ENCODE measurements at places on chromosomes 1 and 21.
A peak's percentile ranks its signal among the peaks of the same experiment; 100 is the strongest.

DNA sequence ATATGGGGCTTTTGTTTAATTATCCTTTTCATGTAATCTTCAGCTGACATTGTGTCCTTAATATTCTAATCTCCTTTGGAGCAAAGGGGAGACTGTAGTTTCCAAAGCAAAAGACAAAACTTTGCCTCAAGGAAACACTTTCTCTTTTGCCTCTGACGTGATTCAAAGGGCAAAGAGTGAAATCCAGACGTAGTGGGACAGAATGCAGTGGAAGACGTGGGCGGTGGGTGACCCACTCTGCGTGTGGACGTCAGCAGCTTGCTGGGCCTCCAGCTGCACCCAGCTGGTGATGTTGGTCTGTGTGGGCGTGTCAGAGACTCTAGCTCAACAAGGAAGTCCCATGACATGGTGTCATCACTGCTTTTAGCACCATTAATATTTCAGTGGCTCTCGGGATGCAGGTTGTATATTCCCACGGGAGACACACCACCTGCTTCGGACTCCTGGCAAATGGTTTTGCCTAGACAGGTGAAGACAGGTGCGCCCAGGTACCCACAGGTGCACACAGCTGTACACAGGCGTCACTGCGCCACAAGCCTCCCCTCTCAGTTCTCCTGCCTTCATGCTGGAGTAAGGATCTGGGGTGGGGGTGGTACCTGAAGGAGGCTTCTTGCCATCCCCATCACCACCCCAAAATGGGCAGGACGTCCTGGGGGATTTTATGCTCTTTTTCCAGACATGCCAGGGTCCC is 292.1 kb upstream of the VAMP3 start:
- DNase-seq = no peak

DNA sequence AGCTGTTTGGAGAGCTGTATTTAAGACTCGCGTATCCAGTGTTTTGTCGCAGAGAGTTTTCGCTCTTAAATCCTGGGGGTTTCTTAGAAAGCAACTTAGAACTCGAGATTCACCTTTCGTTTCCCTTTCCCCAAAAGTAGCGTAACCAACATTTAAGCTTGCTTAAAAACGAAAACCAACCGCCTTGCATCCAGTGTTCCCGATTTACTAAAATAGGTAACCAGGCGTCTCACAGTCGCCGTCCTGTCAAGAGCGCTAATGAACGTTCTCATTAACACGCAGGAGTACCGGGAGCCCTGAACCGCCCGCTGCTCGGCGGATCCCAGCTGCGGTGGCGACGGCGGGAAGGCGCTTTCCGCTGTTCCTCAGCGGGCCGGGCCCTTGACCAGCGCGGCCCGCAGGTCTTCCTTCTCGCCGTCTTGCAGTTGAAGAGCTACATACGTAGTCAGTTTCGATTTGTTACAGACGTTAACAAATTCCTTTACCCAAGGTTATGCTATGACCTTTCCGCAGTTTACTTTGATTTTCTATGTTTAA is 1.9 kb downstream of the OLIG1 start:
- DNase-seq = no peak

- DNase-seq = peak; percentile 84
Measured at GRCh38 chr1:225653463-225654276, 747 bp upstream of the ENAH start.

DNA sequence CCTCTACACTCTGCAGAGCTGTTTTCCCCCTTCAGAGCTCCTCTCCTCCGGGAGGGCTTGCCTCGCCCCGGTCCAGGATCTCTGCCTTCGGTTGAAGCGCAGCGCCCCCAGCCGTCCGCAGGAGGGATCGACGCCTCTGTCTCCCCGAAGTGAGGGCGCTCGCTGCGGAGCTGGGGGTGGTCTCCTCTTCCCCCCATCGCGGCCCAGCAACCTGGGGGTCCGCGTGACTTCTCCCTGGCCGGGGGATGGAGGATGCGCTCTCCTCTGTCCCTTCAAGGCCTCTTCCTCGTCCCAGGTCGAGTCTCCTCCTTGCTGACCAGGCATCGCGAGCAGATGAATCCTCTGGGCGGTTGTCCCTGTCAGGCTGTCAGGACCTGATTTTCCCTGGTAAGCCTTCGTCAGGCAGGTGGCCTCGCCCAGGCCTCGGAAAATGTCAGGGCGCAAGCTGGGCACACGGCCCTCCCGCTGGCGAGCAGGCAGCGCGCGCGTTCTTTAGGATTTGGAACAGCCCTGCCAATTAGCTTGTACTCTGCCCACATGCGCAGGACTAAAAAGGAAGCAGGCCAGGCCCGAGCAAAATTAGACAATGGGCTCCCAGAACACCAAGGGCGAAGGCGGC is 90.5 kb downstream of the EDEM3 start:
- peak; percentile 89 for DNase-seq

- peak; percentile 68 for DNase-seq
Measured at GRCh38 chr1:154760469-154760933, 109.6 kb downstream of the KCNN3 start.

DNA sequence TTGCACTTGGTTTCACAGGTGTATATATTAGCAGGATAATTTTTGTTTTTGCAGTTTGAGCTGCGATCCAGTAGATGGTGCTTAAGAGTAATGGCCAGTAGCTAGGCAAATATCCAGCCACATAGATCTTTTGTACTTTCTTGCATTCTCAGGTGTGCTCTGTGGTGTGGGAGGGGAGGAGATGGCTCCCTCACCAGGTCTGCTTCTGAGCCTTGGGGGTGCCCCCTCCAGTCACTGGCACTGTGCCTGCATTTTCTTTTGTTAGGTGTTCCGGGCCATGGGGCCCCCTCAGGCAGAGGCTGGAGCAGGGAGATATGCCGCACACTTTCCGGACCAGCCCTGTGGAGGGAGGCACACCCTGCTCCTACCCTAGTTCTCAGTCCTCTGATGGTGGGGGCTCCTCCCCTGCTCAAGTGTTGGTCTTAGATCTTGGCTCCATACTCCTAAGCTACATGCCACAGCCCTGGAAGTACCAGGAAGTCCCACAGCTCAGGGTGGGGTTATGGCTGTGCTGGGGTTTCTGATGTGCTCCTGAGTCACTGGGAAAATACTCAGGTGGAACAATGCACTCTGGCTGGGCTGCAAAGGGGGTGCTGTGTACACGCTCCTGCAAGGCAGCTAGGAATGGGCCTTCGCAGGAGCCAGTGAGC is 197.6 kb upstream of the DMRTA2 start:
- no peak for DNase-seq

GRCh38 chr1:40032240-40032891 is 8.2 kb upstream of the CAP1 start:
- peak; percentile 46 for DNase-seq

DNA sequence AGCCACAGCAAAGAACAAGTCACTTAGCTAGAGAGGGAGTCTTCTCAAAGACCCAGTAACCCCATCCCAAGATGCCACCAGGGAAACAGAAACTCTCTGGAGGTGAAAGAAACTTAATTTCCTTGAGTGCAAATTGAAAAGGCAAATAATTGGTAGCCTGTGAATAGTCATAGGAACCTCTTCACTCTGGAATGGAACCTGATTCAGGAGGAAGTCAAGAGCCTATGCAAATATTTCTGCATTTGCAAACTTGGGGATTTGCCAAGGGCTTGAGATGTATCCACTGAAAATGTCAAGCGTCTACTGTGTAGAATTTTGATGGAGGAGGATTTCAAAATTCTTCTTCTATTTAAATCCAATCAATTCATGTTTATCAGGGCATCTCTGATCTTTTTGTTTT is 5.7 kb downstream of the HIVEP3 start:
- no peak for DNase-seq

- no peak for DNase-seq
Measured at GRCh38 chr1:243261390-243261789, 5.5 kb downstream of the SDCCAG8 start.

DNA sequence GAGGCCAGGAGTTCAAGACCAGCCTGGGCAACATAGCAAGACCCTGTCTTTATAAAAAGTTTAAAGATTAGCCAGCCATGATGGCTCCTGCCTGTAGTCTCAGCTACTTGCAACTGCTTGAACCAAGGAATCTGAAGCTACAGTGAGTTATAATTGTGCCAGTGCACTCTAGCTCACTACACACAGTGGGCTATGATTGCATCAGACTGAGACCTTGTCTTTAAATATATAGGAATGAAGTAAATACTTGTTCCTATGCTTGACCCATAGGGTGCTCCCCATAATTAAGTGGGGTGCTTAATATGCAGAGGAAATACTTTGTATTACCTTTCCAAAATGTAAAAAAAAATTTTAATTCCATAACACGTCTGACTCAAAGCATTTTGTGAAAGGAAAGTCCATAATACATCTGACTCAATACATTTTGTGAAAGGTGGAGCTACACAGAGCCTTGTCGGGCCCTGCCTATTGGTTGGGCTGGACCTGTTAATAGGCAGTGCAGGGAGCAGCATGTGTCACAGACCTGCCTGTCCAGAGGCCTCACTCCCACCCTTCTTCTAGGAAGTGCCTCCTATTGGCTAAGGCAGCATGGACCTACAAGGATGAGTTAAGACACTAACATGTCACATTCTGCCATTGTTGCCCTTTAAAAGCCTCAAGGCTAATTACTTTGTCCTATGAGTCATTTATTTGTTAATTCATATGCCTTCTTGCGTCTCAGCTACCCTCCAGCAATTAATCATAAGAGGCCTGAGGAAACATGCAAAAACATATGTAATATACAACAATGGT is 33.6 kb downstream of the CD58 start:
- no peak for DNase-seq

DNA sequence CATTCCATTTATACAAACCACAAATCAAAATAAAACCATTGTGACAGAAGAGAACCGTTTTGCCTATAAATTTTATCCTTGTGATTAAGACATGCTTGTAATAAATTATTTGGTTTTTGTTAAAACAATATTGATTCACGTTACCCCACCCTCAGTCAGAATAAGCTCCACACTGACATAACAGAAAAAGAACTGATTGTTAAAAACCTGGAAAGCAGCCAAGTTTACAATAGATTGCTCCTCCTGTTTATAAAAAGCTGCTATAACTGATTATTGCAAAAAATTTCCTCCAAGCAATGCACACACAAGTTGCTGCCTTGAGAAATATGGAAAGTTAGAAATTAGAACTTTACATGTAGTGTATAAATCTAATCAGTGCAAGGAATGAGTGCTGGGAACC is 263.5 kb downstream of the SETD4 start:
- no peak for DNase-seq

- DNase-seq = peak; percentile 72
Measured at GRCh38 chr1:164602480-164603093, 43.6 kb downstream of the PBX1 start.

DNA sequence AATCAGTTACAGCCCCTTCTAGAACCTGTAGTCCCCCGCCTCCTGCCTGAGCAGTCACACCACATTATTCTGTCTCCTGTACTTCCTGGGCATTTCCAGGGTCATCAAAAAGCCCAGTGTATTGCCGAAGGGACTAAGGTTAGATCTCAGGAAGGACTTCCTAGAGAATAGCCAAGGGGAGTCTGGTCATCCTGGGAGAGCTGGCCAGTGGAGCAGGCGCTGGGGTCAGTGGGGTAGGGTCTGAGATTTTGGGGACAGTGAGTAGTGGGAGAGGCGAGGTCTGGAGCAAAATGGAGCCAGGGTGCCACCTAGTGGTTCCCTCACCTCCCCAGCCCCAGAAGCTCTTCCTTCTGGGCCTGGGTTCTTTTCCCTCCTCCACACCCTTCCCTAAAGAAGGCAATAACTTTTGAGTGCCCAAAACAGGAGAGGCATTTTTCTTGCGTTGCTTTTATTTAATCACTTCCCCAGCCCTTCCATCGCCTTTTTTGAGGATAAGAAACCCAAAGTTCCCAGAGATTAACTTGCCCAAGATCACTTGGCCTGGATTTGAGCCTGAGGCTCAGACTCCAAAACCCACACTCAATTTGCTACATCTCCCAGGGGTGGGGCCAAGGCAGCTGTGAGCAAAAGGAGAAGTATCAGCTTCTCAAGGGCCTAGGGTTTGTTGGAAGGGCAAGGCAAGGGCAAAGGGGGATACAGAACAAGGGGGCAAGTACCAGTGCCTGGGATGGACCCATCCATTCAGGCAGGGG is 7.3 kb upstream of the PMVK start:
- DNase-seq = no peak

GRCh38 chr1:201409440-201409839 is 10.3 kb upstream of the LAD1 start:
- DNase-seq = no peak

GRCh38 chr1:222592171-222592570 is 2.4 kb upstream of the TAF1A start:
- no peak for DNase-seq

DNA sequence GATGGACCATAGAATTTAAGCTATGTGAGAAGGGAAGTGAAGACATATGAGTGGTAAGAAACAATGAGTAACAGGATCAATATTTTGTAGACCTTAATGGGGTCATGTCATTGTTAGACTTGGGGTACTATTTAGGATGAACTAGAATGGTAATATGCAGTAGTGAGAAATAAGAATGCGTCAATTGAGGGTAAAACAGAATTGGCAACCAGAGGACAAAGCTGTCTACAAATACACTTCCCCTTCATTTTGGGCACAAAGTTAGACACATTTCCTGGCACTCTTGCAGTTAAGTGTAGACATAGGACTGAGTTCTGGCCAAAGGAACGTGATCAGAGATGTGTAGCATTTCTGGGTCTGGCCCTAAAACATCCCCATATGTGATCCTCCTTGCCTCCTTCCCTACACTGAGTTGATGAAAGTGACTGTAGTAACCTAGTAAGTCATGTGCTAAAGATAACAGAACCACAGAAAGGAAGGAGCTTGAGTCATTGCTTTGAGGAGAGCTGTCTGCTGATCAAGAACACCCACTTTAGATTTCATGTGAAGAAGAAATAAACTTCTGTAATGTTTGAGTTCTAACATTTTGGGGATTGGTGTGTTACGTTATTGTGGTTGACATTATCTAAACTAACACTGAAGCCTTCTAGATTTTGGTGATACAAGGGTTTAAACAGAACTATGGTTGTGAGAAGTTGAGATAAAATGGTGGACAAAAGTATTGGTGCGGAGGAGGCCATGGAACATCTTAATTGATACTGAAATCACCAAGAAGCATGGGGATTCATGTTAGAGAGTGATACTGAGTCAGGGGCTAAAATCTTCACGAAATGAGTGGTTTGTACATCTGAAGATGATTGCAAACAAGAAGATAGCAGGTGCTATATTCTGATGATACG is 41.7 kb downstream of the CD55 start:
- DNase-seq = no peak

GRCh38 chr1:21870611-21871010 is 58.5 kb downstream of the LDLRAD2 start:
- no peak for DNase-seq

GRCh38 chr1:67257173-67257535 is 50.5 kb upstream of the IL12RB2 start:
- DNase-seq = no peak

All from right forelimb (tissue), 1 donor.